ENCODE measurements at places on chromosomes 16 and 17.
A peak's percentile ranks its signal among the peaks of the same experiment; 100 is the strongest.

- DNase-seq: no peak
Measured at GRCh38 chr17:2937331-2938003, 125.9 kb downstream of the OR1D5 start.

- peak; percentile 43 for DNase-seq
Measured at GRCh38 chr16:1923299-1924034, 5.3 kb upstream of the HS3ST6 start.

- DNase-seq: no peak
Measured at GRCh38 chr17:16306211-16306610, 47.1 kb downstream of the CENPV start.

- peak; percentile 80 for DNase-seq
Measured at GRCh38 chr17:63697341-63698286, 2.3 kb downstream of the LIMD2 start.

DNA sequence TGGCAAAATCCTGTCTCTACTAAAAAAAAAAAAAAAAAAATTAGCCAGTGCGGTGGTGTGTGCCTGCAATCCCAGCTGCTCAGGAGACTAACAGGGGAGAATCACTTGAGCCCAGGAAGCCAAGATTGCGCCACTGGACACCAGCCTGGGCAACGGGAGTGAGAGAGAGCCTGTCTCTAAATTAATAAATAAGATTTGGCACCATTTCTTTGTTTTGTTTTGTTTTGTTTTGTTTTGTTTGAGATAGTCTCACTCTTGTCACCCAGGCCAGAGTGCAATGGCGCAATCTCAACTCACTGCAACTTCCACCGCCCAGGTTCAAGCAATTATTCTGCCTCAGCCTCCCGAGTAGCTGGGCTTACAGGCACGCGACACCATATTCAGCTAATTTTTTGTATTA is 9.4 kb upstream of the GAST start:
- DNase-seq: no peak

DNA sequence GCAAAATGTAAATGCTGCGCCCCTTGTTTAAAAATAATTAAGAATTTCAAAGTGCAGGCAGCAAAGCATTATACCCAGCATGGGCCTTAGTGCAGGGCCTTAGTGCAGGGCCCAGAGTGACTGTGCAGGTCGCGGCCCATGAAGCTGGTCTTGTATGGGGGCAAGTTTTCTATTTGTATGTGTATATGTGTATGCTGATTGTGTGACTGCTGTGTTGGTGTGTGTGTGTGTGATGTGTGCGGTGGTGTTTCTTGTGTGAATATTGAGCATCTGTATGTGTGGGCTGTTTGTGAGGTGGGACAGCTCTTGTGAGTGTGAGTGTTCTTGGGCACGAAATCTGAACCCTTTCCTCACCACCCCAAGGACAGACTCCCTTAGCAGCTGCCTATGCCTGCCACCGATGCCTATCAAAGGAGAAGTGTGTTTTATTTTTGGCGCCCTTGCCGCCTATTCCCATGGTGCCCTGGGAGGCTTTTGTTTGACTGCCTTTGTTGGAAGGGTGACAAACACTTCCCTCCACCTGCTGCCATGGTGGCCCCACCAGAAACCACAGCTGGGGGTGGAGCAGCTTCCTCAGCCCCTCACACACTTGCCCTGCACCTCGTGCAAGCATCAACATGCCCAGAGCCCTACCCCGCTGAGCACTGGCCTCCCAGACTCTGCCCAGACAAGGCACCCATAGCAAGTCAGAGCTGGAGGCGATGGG is 18.0 kb downstream of the CCR7 start:
- DNase-seq: peak; percentile 81

- DNase-seq: no peak
Measured at GRCh38 chr17:7515911-7516610, 31.9 kb downstream of the POLR2A start.

- no peak for DNase-seq
Measured at GRCh38 chr16:28136751-28137434, 73.4 kb upstream of the GSG1L start.

DNA sequence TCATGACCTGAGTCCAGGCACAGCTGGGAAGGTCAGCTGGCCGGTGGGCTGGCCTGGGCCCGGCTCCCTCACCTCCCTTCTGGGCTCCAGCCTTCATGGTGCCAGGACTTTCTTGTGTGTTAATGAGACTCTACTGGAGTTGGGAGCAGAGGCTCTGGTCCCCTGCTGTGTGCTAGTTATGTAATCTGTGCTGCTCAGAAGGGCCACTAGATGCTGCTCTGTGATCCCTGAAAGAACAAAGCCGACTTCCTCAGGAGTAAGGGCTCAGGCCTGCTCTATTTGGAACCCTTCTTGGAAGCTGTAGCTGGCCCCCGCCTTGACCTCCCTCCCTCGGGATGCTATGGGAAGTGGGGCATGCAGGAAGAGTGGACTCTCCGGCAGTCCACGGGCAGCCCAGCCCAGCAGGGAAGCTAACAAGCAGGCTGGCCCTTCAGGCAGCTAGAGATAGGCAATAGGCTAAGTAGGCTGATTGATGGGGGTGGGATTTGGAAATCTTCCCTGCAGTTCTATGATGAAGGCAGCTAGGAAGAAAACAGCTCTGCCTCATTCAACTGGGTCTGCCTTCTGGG is 3.3 kb upstream of the CDK5R1 start:
- no peak for DNase-seq

- no peak for DNase-seq
Measured at GRCh38 chr17:43627653-43628052, 34.1 kb downstream of the MEOX1 start.

DNA sequence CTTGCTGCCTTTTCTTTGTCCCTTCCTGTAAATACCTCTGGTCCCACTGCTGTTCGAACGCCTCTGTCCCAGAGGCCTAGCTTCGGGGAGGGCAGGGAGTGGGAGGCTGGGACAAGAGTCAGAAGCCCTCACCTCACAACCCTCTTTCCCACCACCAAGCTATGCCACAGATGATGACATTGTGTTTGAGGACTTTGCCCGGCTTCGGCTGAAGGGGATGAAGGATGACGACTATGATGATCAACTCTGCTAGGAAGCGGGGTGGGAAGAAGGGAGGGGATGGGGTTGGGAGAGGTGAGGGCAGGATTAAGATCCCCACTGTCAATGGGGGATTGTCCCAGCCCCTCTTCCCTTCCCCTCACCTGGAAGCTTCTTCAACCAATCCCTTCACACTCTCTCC is 10.4 kb downstream of the ARRB2 start:
- no peak for DNase-seq

DNA sequence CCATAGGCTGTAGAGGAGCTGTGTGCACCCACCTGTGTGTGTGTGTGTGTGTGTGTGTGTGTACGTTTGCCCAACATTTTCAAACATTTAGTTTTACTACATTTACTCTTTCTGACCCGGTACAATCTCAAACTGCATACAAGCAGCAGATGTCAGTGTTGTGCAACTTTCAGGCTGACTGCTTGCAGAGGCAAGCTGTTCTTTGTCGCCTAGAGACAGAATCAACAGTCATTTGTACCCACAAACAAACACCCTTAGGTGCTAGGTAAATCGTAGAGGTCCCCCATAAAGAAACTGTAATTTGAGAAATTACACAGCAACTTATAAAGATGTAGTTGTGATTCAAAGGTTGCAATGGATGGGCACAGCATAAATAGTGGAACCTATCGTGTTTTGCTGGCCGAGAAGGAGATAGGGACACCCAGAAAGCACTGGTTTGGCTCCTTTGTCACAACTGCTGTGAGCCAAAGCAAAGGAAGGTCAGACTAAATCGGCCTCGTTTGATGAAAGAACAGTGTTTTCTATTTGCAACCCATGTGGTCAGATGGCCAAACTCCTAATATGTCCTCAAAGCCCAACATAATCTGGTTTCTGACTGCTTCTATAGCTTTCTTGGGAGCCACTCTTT is 478.4 kb downstream of the TOX3 start:
- no peak for DNase-seq

- DNase-seq: no peak
Measured at GRCh38 chr16:4097826-4098240, 18.4 kb downstream of the ADCY9 start.

DNA sequence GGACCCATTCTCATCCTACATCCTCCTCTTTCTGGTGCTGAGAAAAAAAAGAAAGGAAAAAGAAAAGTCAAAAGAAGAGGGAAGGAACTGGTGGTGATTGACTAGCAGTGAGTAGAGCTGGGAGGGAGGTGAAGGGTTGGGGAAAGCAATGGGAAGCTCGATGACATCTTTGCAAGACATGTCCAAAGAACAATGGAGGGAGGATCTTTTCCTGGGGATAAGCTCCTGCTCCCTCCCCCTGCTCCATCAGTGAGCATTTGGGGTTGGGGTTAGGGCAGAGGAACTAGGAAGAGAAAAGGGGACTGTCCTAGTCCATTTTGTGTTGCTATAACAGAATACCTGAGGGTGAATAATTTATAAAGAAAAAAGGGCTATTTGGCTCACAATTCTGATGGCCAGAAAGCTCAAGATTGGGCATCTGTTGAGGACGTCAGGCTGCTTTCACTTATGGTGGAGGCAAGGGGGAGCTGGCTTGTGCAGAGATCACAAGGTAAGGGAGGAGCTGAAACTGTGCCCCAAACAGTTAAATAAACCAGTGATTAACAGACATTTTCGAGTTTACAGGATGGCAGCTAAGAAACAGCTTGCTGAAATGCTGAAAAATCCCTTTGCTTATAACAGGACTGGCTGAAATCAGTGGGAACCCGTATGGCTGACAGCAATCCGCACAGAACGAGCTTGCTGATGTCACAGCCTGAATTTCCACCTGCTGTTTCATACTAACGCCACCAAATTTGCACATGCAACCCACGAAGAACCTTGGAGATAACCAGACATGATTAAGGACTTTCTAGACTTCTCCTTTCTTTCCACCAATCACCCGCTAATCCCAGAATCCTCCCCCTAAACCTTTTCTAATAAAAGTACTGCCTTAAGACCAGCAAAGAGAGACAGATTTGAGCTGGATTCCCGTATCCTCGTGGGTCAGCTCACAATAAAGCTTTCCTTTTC is 1.6 kb upstream of the ODF4 start:
- DNase-seq: no peak

DNA sequence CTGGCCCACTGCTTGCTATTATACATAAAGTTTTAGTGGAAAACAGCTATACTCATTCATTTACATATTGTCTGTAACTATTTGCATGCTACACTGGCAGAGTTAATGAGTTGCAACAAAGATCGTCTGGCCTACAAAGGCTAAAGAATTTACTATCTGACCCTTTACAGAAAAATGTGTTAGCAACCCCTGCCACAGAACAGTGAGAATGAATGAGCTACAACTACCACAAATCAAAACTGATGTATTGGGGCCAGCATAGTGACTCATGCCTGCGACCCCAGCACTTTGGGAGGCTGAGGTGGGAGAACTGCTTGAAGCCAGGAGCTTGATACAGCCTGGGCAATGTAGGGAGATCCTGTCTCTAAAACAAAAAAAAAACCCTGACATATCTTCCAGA is 92.7 kb downstream of the MYH11 start:
- no peak for DNase-seq

GRCh38 chr17:45977976-45978626 is 20.9 kb upstream of the STH start:
- no peak for DNase-seq

- no peak for DNase-seq
Measured at GRCh38 chr16:52603015-52603414, 56.1 kb upstream of the TOX3 start.

- DNase-seq: no peak
Measured at GRCh38 chr16:85123891-85124635, 11.8 kb upstream of the CIBAR2 start.

DNA sequence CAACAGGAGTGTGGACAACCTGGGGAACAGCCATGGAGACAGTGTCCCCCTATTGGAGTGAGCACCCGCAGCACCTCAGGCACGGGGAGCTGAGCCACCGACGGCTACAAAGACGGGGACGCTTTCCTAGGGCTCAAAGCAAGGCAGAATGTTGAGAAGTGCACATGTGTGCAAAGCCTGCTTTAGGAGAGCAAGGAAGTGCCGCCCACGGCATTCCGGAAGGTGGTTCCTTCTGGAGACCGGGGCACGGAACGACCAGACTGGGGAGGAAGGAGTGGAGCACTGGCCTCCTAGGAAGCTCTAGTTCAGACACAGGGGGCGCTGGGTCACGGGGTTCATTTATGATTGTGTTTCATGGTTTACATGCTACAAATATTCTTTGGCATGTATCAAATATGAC is 52.2 kb downstream of the TBC1D16 start:
- no peak for DNase-seq

- no peak for DNase-seq
Measured at GRCh38 chr16:7303052-7303610, 29.5 kb upstream of the RBFOX1 start.

- no peak for DNase-seq
Measured at GRCh38 chr16:68194251-68194650, 41.7 kb downstream of the ESRP2 start.

DNA sequence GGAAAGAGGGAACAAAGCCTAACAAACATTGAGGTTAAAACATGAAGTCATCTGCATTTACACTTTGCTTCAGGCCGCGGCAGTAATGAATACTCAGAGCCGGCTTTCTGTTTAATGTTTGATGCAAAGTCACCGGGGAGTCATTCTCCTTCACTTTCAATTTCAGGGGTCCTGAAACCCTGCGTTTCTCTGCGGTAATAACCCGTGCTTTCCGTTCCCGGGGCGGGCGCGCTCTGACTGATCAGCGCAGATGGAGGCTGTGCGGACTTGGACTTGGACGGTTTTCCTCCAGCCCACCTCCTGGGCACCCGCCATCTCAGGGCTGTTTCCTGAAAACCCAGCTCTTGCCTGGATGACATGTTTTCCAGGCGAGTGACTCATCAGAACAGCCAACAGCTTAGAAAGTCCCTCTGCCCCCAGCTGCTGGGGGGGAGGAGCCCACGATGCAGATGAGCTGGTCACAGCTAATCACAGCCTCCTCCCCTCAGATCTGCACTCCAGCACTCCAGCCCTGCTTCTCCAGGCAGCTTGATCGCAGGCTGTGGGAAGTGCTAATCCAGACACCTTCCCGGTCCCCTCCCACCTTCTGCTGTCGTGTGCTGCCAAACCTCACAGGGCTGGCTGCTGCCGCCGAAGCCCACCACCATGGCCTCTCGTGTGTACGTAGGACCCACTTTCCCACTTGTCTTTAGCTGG is 158.6 kb upstream of the CHMP6 start:
- peak; percentile 80 for DNase-seq

DNA sequence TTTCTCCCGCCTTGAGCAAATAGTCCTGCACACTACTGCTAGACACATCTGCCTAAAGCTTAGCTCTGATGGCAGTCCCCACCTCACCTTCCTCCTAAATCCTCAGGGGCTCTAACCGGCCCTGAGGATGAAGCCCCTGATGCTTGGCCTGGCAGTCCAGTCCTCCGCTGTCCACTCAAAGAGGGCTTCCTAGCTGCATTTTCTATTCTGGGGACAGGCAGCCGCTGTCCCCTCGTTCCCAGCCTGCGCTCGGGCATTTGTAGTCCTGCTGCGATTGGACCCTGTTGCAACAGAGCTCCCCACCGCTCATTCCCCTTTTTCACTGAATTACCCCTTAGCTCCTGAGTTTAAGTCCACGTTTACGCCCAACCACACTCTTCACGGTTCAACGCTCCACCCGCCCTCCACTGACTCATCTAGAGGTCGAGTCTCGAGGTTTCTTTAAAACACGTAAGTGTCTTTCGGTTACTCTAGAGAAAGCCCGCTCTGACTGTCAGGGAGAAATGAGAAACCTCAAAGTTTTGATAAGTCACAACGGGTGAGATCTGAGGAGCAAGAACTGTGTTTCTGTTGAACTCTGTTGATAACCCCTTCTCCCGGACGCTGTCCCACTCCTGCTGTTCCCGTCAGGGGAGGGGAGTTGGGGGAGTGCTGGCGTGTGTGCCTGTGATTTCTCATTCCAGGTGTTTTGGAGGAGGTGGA is 4.5 kb downstream of the CCR7 start:
- DNase-seq: peak; percentile 81

Data from stimulated activated naive CD8-positive, alpha-beta T cell treated with anti-CD3 and anti-CD28 coated beads, Interleukin-15, Interleukin-2, amounts not matched to agents 100 U/mL and 50 U/mL, for 24 hours (primary cell).